ENCODE measurements at places on chromosomes 11 and 22.

GRCh38 chr11:118106789-118107335 is 20.1 kb upstream of the SMIM35 start:
- H3K4me3 ChIP-seq: no peak overlapping the region
- no peaks in the 10 kb centered on the region for H3K36me3 ChIP-seq
- no peaks in the 10 kb centered on the region for H3K27me3 ChIP-seq
- DNase-seq: no peak

DNA sequence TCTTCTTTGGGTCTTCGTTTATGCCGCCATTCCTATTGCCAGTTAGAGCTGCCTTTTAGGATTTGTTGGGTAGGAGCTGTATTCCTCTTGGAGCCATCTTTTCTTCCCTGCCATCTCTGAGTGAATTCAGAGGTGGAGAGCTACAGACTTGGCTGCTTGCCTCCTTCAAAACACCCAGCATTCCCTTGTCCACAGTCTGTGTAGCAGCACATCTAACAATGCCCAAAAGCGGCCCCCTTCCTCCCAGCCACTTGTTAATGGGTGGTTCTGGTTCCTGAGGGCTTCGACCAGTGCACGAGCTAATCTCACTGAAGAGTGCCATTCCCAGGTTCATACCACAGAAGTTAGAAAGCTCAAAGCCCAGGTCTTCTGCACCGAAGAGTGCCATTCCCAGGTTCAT is 37.7 kb downstream of the MARK2 start:
- DNase-seq: no peak
- no peak overlapping the region for H3K4me3 ChIP-seq
- peaks cover 5% of the 10 kb centered on the region for H3K36me3 ChIP-seq

- H3K27ac ChIP-seq: no peak overlapping the region
- no peak overlapping the region for H3K4me3 ChIP-seq
- peak; percentile 9 for DNase-seq
- H3K27me3 ChIP-seq: peaks cover 55% of the 10 kb centered on the region
- H3K36me3 ChIP-seq: no peaks in the 10 kb centered on the region
These were observed 48.9 kb upstream of the SHANK2 start for GRCh38 chr11:71301046-71301857.

GRCh38 chr11:122197066-122197987 is 81.3 kb upstream of the BLID start:
- H3K27me3 ChIP-seq: peaks cover 25% of the 10 kb centered on the region
- no peak overlapping the region for H3K27ac ChIP-seq
- no peaks in the 10 kb centered on the region for H3K36me3 ChIP-seq
- H3K4me3 ChIP-seq: no peak overlapping the region
- no peak for DNase-seq
- H3K4me1 ChIP-seq: no peaks in the 10 kb centered on the region

DNA sequence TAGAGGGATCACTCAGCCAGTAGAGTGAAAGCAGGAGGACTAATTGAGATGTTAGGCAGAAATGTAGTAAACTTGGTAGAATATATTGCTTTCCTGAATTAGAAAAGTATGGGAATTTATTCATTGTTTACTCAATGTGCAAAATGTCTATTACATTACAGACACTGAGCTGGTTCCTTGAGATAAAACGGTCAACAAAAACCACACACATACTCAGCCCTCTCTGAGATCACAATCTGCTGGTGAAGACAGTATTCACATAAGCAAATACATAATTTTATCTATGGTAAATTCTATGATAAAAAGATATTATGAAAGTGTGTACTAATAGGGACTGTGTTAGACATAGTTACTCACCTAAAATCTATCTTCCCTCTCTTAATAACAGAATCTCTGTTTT is 833.5 kb downstream of the KCNA4 start:
- no peaks in the 10 kb centered on the region for H3K36me3 ChIP-seq
- no peak overlapping the region for H3K4me3 ChIP-seq
- H3K27me3 ChIP-seq: no peaks in the 10 kb centered on the region
- no peaks in the 10 kb centered on the region for H3K4me1 ChIP-seq
- no peak for DNase-seq
- no peak overlapping the region for H3K27ac ChIP-seq

DNA sequence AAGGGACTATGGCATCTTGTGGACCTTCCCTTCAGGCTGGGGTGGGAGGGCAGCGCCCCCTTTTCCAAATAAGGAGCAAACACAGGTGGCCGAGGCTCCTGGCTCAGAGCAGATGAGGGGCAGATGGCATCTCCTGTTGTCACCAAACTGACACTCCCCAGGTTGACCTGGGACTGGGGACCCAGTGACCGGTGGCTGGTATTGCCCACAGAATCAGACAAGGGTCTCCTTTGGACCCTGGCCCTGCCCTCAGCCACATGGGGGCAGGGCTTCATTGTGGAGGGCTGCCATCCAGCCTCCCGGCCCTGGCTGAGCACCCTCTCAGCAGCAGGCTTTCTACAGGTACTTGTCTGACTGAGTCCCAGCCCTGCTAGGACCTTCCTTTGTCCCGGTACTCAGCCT is 842 bp upstream of the SIGIRR start:
- H3K4me1 ChIP-seq: peaks cover 33% of the 10 kb centered on the region
- no peak for DNase-seq
- H3K4me3 ChIP-seq: peak overlapping the region; percentile 99
- peaks cover 3% of the 10 kb centered on the region for H3K36me3 ChIP-seq

GRCh38 chr11:68889948-68890446 is 13.6 kb downstream of the MRPL21 start:
- H3K4me1 ChIP-seq: no peaks in the 10 kb centered on the region
- H3K36me3 ChIP-seq: peaks cover 38% of the 10 kb centered on the region
- no peak overlapping the region for H3K4me3 ChIP-seq
- no peaks in the 10 kb centered on the region for H3K27me3 ChIP-seq
- no peak for DNase-seq

- H3K4me3 ChIP-seq: no peak overlapping the region
- no peaks in the 10 kb centered on the region for H3K27me3 ChIP-seq
These were observed 26.6 kb upstream of the L3MBTL2 start for GRCh38 chr22:41178425-41178975.

DNA sequence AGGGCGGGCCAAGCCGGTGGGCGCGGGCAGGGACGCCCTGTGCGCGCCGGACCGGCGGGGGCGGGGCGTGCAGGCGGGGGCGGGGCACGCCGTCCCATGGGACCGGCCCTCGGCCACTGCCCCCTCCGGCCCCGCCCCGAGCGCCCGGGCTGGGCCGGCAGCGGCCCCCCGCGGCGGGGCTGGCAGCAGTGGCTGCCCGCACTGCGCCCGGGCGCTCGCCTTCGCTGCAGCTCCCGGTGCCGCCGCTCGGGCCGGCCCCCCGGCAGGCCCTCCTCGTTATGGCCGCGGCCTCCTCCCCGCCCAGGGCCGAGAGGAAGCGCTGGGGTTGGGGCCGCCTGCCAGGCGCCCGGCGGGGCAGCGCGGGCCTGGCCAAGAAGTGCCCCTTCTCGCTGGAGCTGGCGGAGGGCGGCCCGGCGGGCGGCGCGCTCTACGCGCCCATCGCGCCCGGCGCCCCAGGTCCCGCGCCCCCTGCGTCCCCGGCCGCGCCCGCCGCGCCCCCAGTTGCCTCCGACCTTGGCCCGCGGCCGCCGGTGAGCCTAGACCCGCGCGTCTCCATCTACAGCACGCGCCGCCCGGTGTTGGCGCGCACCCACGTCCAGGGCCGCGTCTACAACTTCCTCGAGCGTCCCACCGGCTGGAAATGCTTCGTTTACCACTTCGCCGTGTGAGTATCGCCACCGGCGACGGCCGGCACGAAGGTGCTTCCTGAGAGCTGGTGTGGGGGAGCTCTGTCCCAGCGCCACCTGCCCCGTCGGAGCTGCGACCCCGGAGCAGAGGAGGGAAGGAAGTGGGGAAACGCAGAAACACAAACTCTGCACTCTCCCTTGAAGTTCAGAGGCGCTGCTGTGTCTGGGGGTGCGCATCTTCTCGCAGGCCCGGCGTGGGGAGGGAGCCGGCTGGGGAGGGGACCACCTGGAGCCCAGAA is at the start of gene KCNQ1:
Gene KCNQ1, plus strand, starts transcription at position 188 of the 925 bp plus-strand sequence. Its CDS starts 91 bp downstream, at position 279.
- H3K4me1 ChIP-seq: peaks cover 28% of the 10 kb centered on the region
- H3K36me3 ChIP-seq: no peaks in the 10 kb centered on the region
- peak within 1 kb of the TSS; percentile 77 for H3K27ac ChIP-seq
- peak; percentile 65 for DNase-seq
- H3K27me3 ChIP-seq: no peaks in the 10 kb centered on the region

GRCh38 chr11:103294516-103294915 is 185.3 kb downstream of the DYNC2H1 start:
- DNase-seq: no peak
- no peak overlapping the region for H3K4me3 ChIP-seq
- H3K27ac ChIP-seq: no peak overlapping the region
- no peaks in the 10 kb centered on the region for H3K27me3 ChIP-seq
- no peaks in the 10 kb centered on the region for H3K4me1 ChIP-seq
- H3K36me3 ChIP-seq: peaks cover 13% of the 10 kb centered on the region

DNA sequence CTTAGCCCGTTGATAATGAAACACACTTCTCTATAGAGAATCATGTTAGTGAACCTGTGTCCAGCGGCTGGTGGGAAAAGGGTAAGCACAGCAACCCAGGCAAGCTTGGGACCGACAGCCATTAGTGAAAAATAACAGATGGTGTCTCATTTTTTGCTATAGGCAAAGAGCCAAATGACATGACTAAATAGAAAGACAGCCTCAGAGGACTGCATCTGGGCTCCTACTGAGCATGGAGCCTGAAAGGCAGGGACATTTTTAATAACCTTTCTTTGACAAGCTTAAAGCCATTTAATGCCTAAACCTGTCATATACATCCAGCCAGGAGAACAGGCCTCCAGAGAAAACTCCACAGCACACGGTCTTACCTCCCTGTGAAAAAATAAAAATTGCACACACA is 67.0 kb downstream of the FANCF start:
- no peak overlapping the region for H3K27ac ChIP-seq
- no peaks in the 10 kb centered on the region for H3K36me3 ChIP-seq
